Activated CD8-positive, alpha-beta T cell treated with anti-CD3 and anti-CD28 coated beads for 36 hours (primary cell): ENCODE measurements at places on chromosomes 5 and 9. TPM values are rescaled to one million over a fixed set of nuclear protein-coding genes. Genes with fewer than 3 reads are reported as not detected.

DNA sequence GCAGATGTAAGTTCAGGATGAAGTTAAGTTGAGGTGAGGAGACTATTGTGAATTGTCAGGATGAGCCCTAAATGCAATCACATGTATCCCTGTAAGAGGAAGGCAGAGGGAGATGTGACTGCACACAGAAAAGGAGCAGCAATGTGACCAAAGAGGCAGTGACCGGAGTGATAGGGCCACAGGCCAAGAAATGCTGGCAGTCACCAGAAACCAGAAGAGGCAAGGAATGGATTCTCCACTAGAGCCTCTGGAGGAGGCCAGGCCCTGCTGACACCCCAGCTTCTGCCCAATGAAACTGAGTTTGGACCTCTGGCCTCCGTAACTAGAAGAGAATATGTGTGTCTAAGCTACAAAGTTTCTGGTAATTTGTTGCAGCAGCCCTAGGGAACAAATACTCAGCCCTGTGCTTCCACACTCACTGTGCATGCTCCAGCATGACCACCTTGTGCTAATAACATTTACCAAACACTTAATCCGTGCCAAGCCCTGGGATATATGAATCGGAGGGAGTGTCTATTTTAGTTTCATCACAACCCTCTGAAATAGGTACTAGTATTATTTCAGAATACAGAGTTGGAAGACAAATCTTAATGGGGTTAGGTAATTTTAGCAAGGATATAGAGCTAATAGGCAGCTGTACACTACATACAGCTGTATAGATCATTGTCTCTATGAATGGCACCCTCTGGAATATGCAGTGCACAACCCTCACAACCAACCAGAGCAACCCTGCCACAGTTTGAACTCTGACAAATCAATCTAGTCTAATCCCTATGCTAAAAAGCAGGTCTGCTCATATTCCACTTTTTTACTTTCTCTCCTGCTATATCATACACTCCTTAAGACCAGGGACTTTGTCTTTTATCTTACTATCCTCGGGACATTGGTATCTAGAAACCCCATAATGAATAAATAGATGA lies 7.8 kb upstream of the GPX8 start:
- no peak for DNase-seq

DNA sequence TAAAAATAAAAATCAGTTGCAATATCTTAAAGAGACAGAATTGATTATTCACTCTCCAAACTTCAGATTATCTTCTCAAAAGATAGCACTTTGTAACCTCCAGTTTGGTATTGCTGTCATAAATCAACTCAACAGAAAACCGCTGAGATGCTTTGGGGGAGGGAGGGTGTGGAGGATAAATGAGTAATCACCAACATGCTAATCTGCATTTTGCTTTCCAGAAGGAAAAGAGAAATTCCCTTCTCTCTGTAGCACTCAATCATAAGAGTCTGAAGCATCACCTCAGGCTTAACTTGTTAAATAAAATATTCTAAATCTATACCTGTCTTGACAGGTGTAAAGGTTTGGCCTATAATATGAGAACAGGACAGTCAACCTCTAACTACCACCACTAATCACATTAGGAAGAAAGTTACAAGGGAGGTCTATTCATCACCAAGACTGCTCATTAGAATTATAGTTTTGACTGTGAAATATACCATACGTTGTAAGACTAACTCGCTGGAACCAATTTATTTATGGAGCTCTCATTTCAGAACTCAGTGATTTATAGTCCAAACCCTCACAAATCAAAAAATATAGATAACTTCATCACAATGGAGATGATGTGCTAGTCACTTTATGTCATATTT lies 89.0 kb downstream of the PIK3R1 start:
- no peak for DNase-seq

DNA sequence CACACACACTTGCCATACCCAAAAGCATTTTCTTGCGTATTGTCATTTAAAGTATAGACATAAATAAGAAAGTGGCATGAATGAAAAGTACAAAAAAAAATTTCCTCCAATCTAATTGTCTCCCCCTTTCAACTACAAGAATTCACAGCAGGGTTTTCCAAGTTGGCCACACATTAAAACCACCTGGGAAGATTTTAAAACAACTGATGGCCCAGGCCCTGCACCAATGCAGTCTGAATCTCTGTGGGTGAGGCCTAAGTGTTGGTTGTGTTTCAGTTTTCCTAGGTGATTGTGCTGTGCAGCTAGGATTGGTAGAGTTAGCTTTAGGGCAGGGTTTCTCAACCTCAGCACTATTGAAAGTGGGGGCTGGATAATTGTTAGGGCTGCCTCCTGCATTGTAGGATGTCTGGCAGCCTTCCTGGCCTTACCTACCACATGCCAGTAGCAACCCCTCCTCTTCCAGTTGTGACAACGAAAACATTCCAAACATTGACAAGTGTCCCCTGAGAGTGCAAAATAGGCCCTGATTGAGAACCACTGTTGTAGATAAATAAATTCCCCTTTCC lies 337.1 kb downstream of the KIAA0825 start:
- DNase-seq: no peak

DNA sequence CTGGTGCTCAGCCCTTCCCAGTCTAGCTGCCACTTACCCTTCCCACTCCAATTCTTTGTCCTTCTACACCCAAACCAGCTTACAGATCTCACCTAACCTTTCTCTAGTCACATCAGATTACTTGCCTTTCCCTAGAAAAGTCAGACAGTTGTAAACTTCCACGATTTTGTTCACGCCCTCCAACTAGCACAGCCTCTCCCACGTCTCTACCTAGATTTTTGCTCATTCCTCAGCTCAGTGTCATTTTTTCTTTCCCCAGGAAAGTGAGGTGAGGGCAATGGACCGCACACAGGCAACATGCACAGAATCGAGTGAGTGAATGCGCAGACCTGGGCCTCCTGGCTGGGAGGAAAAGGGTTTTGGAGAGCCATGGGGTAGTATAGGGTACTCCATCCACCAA lies 20.9 kb upstream of the PRUNE2 start:
- no peak for DNase-seq

- no peak for DNase-seq
Measured at GRCh38 chr5:3139499-3139931, 388.0 kb upstream of the IRX2 start.

The FOXD4L6 gene
- total RNA-seq: not detected

The KCNT1 gene
- not detected for total RNA-seq

The DMRT3 gene
- not detected for total RNA-seq

The ECM2 gene
- not detected for total RNA-seq
